Occipital lobe (tissue), 3 donors: ENCODE measurements at places on chromosomes 1 and 21. TPM values are rescaled to one million over a fixed set of nuclear protein-coding genes. Genes with fewer than 3 reads are reported as not detected.

The SIPA1L2 gene
- 36.7 TPM for total RNA-seq

The OR6F1 gene
- not detected for total RNA-seq

The OR2T11 gene
- not detected for total RNA-seq

The SSR2 gene
- total RNA-seq, result 193 TPM

The KCNK1 gene
- total RNA-seq, result 5.3 TPM

The RNU1-4 gene
- under 0.01 TPM for total RNA-seq

The NBPF6 gene
- total RNA-seq, result not detected

The CFHR5 gene
- total RNA-seq, result not detected

The RSPO1 gene
- not detected for total RNA-seq

The SYT11 gene
- 188 TPM for total RNA-seq

The ELAVL4 gene
- 91.4 TPM for total RNA-seq

The FHAD1 gene
- 0.31 TPM for total RNA-seq

The HCRTR1 gene
- total RNA-seq, result 1.1 TPM

The C1orf53 gene
- total RNA-seq, result not detected

The DENND2D gene
- total RNA-seq, result 0.94 TPM

DNA sequence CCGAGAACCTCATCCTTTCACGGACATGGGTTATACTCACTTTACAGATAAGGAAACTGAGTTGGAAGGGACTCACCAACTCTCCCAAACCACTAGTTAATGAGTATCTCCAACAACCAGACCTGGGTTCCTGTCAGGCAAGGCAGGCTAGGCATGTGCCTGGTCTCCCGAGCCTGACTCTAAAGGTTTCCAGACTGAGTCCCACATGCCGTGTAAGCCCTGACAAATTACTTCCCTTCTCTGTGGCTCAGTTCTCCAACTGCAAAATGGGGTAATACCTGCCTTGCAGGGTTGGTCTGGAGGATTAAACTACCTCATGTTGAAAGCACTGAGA is 34.3 kb downstream of the SSBP3 start:
- no peak for DNase-seq

GRCh38 chr1:115650961-115651360 is 9.2 kb downstream of the VANGL1 start:
- DNase-seq, result no peak

DNA sequence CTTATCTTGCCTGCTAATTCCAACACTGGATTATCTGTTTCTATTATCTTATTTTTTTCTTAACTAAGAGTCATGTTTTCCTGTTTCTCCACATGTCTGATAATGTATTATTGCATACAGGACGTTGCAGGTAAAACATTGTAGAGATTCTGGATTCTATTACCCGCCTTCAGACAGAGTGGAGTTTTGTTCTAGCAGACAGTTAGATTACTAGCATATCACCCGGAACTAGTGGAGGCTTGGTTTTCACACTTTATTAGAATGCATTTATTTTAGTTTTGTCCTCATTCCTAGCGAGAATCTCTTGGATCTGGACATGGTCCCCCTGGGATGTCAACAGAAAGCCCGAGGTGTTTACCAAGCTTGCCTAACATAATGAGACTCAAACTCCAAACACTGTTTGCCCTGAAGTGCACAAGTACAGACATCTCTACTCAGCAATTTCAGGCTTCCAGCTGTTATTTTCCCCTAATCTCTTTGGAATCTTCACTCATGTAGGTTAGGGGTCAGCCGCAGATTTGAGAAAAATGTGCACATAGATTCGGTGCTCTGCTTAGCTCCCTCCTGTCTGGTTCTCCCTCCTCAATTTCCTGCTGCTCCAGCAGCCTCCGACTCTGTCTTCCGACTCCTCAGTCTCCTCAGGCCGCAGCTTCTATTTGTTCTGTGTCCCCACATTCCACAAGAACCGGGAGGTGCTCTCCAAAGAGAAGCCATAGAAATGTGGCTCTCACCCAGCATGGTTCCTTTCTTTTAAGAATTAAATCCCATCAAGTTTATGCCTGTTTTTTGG is 36.8 kb upstream of the PTPRF start:
- DNase-seq, result no peak

DNA sequence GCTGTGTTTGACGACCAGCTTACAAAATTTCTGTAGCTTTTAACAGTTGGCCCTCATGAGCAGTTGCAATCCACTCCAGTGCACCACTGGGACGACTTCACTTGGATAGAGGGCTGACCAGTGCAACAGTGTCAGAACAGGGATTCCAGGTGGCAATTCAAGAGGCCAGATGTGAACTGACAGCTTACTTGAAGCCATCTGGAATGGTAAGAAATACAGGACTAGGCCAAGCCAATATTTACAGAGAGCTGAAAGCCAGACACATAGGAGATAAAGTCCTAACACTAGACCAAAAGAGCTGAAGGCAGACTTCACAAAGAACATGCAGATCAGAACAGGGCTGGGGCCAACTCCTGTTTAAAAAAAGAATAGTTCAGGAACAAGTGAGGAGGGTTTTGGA is 93.5 kb upstream of the NFIA start:
- no peak for DNase-seq

- DNase-seq, result no peak
These were observed 20.9 kb upstream of the C2CD2 start for GRCh38 chr21:41974752-41975053.

DNA sequence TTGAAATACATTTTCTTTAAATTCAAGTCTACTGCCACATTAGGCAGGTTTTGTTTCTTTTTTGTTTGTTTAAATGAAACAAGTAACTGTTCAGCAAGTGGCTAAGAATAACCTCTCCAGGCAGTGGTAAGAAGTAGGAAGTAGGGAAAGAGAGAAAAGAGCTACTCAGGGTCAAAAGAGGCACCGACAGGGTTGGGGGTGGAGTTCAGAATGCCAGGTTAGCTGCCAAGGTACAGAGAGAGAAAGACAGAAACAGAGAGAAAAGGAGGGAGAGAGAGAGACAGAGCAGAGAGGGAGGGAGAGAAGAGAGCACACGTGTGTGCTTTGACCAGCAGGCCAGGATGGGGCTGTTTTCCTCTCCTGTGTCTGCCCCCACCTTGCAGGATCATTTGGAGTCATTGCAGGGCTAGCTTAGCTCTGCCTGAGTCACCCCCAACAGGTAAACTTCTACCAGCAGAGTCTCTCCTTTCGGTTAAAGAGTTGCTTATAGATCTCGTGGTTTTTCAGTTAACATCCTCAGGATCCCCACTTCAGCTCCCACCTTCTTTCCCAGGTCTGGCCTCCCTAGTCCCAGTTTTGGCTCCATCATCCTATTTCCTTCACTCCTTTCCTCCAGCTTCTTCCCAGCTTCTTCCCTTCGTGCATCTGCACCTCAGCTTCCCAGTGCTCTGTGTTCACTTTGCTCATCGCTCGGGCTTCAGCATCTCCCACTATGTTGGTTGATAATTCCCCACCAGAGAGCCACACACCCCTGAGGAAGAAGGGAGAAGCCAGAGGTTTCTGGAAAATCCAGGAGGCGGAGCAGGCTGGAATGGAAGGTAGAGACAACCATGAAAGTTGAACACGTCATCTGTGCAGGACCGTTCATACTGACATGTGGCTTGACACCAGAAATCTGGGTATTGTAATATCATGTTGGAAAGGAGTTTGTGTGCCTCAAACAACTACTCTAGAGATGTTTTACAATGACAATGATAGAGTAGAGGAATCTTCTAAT is 21.8 kb upstream of the RAB4A start:
- no peak for DNase-seq

DNA sequence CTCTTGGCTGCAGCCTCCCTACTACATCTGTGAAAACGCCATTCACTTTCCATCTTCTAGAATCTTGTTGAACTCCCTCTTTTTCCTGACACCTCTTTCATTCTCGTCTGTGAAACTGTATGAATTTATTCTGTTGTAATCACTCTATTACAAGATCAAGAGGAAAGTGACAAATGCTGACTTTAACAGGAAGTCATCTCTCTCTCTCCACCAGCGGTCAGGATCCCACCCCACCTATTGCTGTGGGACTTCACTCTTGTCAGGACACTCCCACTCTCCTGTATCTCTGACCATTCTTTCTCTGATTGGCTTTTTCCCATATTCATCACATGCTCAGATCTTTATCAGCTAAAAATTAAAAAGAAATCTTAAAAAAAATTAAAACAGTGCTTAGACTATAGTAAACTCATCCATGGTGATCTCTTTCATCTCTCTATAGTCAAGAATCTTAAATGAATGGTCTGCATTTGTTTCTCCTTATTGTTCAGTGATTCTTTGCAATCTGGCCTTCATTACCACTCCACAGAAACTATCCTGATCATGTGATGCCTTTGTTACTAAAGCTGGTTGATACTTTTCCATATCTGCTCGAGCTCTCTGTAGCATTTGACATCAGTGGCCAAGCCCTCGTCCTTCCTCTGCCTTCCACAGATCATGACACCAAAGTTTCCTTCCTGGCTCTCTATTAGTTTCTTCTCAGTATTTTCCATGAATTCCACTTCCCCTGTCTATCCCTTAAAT is 113.6 kb downstream of the UCHL5 start:
- DNase-seq, result no peak

GRCh38 chr21:32842146-32842545 is 70.6 kb upstream of the PAXBP1 start:
- no peak for DNase-seq

GRCh38 chr1:169047074-169047473 is 59.4 kb upstream of the ATP1B1 start:
- no peak for DNase-seq

- DNase-seq, result peak; percentile 11
These were observed 728 bp downstream of the OTUD7B start for GRCh38 chr1:150009604-150010392.

DNA sequence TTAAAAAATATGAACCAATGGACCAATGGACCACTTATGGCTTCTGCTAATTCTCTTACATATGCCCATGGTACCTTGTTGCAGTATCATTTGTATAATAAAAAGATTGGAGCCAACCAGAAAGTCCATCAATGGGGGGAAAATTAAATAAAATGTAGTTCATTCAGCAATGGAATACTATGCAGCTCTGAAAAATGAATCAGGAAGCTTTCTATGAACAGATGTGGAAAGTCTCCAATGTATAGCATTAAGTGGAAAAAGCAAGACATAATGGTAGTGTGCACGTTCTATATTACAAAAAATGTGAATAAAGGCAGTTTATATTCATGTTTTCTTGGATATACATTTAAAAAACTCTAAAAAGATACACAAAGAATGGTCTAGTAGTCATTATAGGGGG is 101.3 kb downstream of the KCNJ15 start:
- DNase-seq, result no peak

DNA sequence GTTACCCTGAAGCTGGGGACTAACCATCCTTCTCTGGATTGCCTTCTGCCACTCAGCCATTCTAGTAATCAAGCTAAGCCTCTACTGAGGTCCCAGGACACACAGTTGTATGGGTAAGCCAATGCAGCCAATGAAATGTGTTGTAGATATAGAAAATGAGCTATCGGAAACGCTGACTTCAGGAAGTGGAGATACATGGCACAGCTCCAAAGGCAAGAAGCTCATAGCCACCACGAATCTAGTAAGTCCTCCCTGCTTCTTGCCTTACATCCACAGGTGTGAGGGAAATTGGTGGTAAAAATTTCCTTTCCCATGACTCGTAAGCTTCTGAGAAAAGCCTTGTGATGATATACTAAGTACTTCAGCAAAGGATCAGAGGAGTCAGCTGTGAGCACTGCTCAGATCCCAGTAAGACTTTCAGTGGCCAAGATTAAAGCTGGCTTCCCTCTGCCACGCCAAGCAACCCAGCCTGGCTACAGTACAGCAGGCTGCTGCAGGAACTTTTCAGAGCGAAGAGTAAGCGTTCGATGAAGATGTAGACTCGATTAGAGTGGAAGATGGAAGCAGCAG is 117.7 kb downstream of the SIM2 start:
- DNase-seq, result no peak

DNA sequence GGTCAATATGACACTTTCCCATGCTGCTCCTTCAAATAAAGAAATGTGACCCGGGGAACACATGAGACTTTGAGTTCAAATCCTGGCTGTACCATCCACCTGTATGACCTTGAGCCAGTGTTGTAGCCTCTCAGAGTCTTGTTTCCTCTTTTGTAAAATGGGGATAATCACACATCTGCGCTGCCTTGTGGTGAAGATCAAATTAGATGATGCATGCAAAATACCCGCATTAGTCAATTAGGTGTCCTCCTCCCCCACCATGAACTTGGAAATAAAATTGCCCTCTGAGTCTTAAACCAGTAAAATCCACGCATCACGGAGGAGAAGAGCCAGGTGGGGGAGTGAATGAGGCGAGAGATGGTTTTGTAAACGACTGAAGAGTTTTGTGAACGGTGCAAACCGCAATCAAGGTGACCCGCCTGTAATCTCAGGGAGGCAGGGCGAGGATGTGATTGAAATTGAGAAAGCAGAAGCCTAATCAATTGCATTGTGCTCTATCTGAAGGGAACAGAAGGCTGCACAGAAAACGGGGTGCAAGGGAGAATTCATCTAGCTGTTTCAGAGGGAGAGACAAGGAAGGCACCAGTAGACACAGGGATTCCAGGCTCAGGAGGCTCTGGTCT is 5.8 kb upstream of the AHDC1 start:
- no peak for DNase-seq

DNA sequence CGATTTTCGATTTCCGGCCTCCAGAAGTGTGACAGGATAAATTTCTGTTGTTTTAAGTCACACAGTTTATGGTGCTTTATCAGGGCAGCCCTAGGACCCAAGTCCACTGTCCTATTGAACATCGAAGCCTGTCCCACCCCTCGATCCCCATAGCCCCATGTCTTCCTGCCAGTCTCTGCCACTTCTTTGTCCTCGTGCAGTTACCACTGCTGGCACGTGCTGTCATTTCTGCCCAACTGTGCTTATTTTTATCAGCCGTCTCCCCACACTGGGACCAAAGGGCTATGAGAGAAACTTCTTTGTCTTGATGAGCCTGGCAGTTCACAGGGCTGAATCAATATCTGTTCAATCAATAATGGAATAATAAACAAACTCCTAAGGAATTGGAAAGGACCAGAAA is 146.7 kb downstream of the PSMG1 start:
- DNase-seq, result no peak

DNA sequence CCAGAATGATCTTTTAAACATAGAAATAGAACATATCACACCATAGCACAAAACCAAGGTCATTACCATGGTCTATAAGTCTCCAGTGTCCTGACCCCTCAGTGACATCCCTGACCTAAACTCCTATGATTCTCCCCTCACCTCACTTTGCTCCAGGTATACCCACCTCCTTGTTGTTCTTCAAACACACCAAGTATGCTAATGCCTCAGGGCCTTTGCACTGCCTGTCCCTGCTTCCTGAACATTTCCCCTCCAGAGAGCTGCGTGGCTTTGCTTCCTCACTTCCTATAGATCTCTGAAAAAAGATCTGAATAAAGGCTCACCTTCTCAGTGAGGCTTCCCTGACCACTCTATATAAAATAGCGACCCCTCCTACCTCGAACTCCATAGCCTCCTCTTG is 1.1 kb downstream of the GOLT1A start:
- no peak for DNase-seq

DNA sequence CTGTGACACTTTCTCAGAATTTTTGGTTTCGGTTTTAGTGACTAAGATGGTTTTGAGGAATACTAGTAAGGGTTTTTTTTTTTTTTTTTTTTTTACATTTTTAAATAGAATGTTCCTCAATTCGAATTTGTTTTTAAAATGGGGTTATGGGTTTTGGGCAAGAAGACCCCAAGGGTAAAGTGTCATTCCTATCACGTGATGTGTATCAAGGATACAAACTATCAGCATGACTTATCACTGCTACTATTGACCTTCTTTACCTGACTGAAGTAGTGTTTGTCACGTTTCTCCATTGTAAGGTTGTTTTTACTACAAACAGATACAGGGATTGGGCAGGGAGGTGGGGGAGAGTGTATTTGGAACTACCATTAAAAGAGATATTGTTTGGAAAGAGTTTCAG is 781.1 kb upstream of the ADGRL4 start:
- no peak for DNase-seq
